ENCODE measurements at places on chromosomes 4 and X.

DNA sequence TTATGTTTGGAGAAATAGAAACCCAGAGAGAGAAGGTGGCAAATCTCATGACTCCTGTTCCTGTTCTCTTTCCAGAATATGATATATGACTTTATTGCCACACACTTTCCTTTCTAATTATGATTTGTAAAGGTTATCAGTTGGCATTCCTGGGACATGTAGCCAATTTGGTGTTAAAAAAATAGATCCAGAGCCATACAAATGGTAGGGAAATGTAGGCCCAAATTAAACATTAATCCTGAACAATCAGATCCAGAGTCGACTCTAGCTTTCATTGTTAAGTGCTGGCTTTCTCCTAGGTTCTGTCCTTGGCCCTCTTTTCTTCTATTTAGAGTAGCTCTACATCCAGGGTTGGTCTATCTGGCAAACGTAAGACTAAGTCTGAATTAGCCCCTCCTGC, 69.8 kb upstream of the LONRF3 start:
- no peak for ATAC-seq

GRCh38 chrX:139795196-139795595, 87.2 kb upstream of the MCF2 start:
- ATAC-seq = peak; percentile 28

DNA sequence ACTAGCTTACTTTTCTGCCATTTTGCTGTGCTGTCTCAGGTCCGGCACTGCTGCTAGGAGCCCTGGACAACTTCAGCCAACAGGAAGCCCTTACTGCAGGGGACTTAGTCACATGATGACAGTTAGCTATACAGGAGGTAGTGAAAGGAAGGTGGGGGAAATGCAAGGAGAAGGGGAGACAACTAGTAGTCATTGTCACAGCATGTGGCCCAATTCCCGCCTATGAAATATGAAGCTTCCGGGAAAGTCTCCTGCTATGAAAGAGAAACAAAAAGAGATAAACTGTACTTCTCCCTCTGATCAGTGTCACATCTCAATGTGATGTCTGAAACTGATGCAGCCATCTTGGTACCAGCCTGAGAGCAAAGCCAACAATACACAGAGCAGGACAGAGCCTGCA, 71.6 kb downstream of the AMELX start:
- no peak for ATAC-seq

DNA sequence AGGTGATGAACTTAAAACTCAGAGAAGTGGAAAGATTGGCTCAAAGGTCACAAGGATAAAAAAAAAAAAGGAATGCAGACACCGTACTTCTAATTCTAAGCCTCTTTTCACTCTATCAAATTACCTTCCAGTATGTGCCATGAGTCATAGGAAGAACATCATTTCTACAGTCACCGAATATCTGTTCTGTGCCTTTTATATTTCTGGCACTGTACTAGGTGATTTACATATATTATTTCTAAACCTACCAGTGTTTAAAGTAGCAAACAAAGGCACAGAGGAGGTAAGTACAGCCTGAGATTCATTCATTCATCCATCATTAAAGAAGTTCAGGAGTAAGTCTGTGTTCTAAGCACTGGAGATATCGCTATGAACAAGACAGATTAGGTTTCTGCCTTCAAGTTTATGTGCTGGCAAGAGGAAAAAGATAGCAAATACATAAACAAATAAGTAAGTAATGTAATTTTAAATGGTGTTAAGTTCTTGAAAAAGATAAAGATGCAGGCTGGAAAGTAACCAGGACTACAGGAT, 65.3 kb downstream of the PALLD start:
- peak; percentile 49 for ATAC-seq

DNA sequence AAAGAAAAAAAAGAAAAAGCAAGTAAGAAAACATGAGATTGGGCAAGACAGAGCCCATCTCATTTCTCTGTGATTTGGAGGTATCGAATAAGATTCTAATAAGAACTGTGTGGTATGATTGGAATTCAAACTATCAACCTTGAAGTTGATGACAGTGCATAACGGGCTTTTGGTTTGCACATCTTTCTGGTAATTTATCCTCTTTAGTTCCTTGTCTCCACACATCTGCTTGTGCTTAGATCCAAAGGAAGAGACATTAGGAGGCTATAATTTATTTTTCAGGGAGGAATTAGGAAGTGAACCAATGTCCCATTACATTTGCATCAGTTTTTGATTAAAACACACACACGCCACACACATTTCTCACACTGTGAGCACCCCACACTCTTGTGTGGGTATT, 149.9 kb downstream of the ARSF start:
- no peak for ATAC-seq

- ATAC-seq = no peak
These were observed 142.0 kb upstream of the NUDT6 start for GRCh38 chr4:123064390-123064789.

GRCh38 chrX:9656871-9657270, 108.8 kb downstream of the GPR143 start:
- no peak for ATAC-seq

Measured in activated CD4-positive, CD25-positive, alpha-beta regulatory T cell treated with anti-CD3 and anti-CD28 coated beads, Interleukin-2, amount 50 U/mL, for 24 hours (primary cell).